ENCODE measurements at places on chromosomes 2 and 18.

GRCh38 chr2:151049746-151050145 is 211.9 kb downstream of the RBM43 start:
- no peak for DNase-seq

DNA sequence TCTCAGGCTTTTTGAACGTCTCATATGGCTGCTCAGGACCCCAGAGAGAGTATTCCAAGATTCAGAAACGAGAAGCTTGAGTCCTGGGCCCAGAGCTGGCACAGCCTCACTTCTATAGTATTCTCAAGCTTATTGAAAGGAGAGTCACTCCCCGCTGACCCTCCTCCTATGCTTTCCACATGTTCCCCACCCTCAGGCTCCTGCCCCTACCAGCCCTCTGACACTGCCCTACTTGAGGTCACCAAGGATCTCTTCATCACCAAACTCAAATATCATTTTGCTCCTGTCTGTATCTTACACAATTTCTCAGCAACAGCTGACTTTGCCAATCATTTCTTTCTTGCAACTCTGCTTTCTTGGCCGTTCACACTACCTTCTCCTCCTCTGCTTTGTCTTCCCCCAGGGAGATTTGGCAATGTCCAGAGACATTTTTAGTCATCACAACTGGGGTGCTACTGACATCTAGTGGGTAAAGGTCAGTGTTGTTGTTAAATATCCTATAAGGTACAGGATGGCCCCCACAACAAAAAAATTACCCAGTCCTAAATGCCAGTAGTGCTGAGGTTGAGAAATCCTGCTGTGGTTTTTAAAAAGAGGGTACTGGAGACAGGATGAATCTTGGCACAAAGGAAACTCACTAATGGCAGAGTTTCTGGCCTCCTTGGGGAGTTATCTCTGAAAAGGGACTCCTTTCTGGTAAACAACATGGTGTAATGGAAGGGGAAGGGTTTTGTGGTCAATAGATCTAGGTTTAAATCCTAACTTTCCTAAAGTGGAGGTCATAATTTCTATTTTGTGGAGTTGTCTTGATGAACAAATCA is 26.9 kb upstream of the INSIG2 start:
- DNase-seq: no peak

DNA sequence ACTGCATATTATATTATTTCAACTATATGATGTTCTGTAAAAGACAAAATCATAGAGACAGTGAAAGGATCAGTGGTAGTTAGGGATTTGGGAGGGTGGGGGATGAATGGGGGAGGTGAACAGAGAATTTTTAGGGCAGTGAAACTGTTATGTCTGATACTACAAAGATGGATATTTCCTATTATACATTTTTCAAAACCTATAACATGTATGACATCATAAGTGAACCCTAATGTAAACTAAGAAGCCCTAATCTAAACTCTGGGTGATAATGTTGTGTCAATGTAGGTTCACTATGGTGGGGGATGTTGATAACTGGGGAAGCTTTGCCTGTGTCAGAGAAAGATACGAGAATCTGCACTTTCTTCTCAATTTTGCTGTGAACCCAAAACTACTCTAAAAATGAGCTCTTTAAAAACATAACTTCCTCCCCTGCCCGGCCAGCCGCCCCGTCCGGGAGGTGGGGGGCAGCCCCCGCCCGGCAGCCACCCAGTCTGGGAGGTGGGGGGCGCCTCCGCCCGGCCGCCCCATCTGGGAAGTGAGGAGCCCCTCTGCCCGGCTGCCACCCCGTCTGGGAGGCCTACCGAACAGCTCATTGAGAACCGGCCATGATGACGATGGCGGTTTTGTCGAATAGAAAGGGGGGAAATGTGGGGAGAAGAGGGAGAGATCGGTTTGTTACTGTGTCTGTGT is 234.4 kb downstream of the RPIA start:
- no peak for DNase-seq

GRCh38 chr2:65548576-65549256 is 116.3 kb upstream of the SPRED2 start:
- DNase-seq: peak; percentile 12
